ENCODE measurements at places on chromosomes 4 and X.
A peak's percentile ranks its signal among the peaks of the same experiment; 100 is the strongest.

DNA sequence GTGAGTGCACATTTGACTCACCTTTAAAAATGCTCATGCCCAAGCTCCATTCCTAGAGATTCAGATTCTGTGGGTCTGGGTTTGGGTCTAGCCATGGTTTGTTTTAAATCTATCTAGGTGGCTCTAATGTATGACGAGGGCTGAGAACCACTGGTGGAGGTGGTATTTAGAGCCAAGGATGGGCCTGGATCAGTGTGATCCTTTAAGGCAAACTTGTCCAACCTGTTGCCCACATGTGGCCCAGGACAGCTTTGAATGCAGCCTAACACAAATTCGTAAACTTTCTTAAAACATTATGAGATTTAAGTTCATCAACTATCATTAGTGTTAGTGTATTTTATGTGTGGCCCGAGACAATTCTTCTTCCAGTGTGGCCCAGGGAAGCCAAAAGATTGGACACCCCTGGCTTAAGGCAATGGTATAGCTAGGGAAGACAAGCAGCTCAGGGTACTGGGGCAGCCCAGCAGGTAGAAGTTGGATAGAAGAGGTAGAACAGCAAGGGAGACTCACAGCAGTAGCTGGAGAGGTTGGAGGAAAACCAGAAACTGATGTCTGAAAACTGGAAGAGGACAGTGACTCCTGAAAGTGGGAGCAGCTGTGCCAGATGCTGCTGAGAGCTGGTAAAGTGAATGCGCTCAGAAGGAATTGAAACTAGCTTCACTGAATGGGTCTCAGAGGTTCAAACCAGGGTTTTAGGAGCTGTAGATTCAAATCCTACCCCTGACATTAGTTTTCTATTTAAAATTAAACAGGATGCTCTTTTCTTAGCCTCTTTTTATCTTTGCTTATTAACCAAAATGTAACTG lies 18.2 kb downstream of the ADD1 start:
- no peak for DNase-seq

- DNase-seq = no peak
Measured at GRCh38 chrX:7334253-7334935, 186.4 kb upstream of the PUDP start.

DNA sequence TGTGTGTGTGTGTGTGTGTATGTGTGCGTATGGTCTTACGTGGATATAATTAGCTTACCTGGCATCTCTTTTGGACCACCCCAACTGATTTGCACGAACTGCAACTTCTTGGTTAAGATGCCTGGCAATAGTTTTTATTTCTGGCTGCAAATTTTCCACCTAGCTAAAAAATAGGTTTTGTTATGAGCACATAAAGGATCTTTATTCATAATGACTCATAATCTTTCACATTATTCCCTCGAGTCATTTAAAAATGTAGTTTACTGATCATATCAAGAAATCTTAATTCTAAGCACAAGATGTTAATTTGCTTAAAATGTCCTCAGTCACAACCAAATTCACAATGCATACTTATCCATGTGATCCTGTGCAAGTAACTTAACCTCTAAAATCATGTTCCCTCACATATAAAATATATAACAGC lies 1.5 kb downstream of the COX18 start:
- DNase-seq = no peak

DNA sequence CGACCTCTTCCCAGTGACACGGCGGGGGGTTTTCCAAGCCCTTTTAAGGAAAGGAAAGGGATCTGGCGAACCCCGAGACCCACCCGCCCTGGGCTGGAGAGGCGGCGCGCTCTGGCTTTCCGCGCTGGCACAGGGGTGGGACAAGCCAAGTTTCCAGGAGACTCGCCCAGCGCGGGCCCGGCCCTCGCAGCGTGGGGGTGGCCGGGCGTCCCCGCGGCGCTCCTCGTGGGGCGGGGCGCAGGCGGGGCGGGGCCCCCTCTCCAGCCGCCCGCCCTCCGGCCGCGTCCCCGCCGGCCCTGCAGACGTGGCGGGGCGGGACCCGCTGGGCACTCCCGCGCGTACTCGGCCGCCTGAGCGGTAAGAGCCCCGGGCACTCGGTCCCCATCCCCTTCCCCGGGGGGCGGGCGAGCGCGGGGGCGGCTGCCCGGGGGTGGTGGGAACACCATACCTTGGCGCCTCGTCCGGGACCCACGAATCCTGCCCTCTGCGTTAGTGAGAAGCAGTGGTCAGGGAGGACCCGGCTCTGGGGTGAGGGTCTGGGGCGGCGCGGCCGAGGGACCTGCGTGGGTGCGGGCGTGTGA lies at the start of gene FAM114A1:
Gene FAM114A1, plus strand, starts transcription at position 329 of the 581 bp plus-strand sequence. CDS start 10,273 bp downstream, outside the sequence.
- DNase-seq = no peak

- no peak for DNase-seq
Measured at GRCh38 chrX:9494771-9495170, 29.9 kb downstream of the TBL1X start.

GRCh38 chr4:27020203-27020602 lies 159.6 kb downstream of the STIM2 start:
- DNase-seq = no peak

- DNase-seq = no peak
Measured at GRCh38 chr4:10716163-10716562, 31.6 kb upstream of the CLNK start.

DNA sequence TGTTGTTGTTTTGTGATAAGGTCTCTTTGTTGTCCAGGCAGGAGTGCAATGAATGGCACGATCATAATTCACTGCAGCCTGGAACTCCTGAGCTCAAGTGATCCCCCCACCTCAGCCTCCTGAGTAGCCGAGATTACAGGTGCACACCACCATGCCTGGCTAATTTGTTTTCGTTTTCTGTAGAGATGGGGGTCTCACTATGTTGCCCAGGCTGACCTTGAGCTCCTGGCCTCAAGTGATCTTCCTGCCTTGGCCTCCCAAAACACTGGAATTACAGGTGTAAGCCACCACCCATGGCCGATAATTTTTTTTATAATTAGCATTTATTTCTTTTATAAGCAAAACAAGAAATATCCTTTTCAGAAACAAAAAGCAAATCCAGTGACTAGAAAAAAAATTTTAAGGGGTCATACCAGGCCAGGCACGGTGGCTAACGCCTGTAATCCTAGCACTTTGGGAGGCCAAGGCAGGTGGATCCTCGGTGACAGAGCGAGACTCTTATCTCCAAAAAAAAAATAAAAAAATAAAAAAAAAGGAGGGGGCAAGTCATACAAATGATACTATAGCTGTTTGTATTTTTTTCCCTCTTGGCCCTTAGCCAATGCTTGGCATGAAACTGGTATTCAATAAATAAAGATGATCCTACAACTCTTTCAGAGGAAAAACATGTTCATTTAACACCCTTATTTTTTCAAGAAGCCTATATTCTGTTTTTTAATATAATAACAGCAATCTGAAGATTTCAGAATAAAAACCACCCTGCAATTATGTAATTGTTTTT lies 3.4 kb downstream of the PLAC8 start:
- DNase-seq = no peak

GRCh38 chrX:55107911-55108310 lies 19.1 kb downstream of the PAGE2 start:
- no peak for DNase-seq

GRCh38 chr4:33187035-33187434 lies 2466.9 kb downstream of the PCDH7 start:
- no peak for DNase-seq

GRCh38 chr4:84218031-84218430 lies 281.1 kb downstream of the NKX6-1 start:
- no peak for DNase-seq

GRCh38 chr4:15910155-15910940 lies 28.2 kb downstream of the FGFBP1 start:
- no peak for DNase-seq

DNA sequence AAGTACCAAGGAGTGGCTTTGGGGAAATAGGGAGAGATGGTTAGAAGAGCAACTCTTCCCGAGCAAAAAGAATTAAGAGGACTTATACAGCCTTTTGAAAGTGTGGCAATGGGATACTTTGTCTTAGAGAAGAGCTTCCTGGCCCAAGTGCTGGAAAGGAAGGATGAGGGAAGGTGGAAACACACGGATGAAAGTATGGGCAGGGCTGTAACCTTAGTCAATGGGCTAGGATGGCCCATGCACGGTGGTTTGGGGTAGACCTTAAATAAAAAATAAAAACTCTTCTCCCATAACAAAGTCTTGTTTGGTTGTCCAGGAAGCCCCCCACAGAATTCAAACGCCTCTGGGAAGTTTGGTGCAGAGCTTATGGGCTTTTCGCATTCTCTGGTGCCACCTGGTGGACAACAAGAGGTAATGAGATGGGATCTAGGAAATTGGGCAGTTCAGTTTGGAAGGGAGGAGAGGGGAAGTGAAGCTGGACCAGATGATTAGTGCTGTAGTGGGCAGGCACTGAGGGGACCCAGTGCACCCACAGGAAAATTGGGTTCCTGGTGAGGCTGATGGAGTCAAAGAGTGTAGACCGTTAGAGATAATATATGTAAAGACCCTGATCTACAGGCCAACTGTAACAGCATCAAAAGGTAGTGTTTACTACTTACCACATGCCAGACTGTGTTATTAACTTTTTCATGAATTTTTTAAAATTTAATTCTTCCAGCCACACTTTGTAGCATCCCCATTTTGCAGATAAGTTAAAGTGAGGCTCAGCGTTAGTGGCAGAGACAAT lies 13.8 kb upstream of the ENOX2 start:
- peak; percentile 45 for DNase-seq

DNA sequence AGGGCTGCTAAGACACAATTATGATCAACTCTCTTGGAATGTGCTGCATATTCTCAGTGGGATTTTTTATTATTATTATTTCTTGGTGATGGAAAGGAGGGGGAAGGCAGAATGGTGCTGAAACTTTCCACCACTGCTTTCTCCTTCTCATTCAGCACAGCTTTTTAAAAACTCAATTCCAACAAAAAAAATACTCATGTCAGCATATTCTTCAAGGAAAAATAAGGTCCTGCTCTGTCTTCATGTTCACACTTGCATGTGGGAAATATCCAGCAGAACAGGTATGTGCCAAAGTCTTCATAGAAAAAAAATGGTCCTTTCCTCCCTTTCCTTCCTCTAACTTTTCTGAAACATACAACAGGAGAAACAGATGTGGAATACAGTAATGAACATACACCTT lies 144.0 kb upstream of the ADAMTS3 start:
- DNase-seq = no peak

- DNase-seq = peak; percentile 18
Measured at GRCh38 chrX:109856974-109857373, 123.9 kb upstream of the ACSL4 start.

DNA sequence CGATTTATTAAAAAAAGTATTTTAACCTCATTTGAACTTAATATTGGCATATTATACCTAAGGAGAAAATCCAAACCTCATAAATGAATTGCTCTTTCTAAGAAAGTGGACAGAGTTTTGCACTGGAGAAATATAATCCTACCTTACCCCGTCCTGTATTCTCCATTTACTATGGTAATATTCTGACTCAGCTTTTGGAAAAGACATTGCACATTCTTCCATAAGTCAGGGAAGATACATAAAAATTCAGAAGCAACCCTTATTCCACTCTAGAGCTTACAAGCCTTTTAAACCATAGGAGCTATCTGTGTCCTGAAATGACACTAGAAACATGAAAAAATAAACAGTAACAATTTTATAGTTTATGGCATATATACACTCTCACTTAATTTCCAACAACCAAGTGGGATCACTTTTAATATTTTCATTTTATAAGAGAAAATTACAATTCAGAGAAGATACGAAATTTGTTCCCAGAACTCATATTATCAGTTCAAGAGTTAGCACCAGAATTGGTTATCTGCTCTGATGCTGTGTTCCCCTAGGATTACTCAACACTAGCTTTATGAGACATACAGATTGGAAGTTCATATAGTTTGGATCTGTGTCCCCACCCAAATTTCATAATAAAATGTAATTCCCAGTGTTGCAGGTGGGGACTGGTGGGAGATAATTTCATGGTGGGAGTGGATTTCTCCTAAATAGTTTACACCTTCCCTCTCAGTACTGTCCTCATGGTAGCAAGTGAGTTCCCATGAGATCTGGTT lies 359.4 kb downstream of the ARAP2 start:
- no peak for DNase-seq

GRCh38 chrX:17359500-17359899 lies 15.5 kb upstream of the NHS start:
- no peak for DNase-seq

- DNase-seq = no peak
Measured at GRCh38 chr4:125704726-125705125, 390.0 kb downstream of the FAT4 start.

DNA sequence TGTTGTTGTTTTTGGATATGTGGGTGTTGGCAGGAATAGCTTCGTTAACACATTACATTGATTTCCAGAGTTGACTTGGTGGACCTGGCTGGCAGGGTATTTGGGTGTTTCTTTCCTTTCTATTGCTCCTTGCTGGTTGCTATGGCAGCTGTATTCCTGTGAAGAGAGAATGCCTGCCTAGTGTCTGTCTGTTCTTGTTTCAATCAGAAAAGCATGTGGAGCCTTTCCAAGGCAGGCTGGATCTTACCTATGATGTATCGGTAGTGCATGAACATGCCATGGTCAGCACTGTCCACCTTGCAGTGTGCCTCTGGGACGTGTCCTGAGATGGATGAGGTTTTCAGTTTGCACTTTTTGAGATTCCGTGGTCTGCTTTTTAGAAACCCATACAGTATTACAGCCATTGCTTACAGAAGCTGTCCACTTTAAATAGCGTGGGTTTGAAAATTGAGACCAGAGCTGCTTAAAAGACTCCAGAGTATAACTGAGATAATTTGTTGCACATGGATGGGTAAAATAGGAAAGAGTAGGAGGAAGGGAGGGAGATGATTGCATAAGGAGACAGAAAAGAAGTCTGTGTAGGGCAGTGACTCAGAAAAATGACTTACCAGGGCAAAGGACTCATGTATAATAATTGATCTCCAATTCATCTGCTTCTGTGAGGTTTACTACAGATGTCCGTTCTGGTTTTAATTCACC lies 20.0 kb upstream of the AADAT start:
- DNase-seq = no peak

- no peak for DNase-seq
Measured at GRCh38 chr4:146857298-146857697, 88.4 kb downstream of the TTC29 start.

GRCh38 chr4:149735796-149736195 lies 79.8 kb downstream of the IQCM start:
- no peak for DNase-seq

- no peak for DNase-seq
Measured at GRCh38 chr4:163392328-163392727, 48.6 kb downstream of the NPY5R start.

DNA sequence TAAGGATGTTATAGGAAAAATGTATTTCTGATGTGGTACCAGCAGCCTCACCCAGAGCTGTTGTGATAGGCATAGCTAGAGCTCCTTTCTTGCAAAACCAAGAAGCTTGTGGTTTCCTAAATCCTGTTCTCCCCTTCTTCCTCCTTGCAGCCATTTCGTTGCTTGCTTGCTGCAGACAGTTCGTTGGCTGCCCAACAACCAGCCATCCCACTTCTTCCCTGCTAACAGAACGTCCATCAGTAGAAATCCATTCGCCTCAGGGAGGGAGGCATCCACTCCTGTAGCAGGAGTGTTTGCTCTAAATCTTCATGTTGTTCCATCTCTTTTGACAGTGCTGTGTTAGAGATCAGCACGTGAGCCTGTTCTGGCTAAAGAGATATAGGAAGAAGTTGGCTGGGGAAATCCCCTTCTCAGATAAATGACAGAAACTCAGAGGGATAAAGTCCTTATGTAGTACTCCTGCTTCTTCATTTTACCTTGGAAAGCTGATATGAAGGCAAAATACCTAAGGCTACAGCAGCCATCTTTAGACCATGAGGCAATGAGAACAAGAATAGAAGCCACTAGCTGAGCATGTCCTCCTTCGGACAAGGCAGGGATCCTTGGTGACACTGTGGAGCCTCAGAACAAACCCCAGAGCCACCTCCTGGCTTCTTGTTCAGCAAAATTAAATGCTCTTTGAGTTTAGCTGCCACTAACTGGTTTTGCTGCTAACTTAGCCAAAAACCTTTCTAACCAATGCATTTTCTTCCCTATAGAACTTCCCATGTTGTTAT lies 68.4 kb upstream of the RELL1 start:
- no peak for DNase-seq

Measured in CD4-positive, alpha-beta T cell treated with Interleukin-6 at 100 ng/mL for 8 hours (primary cell).